ENCODE measurements at places on chromosomes 4 and X. TPM values are rescaled to one million over a fixed set of nuclear protein-coding genes. Genes with fewer than 3 reads are reported as not detected.

DNA sequence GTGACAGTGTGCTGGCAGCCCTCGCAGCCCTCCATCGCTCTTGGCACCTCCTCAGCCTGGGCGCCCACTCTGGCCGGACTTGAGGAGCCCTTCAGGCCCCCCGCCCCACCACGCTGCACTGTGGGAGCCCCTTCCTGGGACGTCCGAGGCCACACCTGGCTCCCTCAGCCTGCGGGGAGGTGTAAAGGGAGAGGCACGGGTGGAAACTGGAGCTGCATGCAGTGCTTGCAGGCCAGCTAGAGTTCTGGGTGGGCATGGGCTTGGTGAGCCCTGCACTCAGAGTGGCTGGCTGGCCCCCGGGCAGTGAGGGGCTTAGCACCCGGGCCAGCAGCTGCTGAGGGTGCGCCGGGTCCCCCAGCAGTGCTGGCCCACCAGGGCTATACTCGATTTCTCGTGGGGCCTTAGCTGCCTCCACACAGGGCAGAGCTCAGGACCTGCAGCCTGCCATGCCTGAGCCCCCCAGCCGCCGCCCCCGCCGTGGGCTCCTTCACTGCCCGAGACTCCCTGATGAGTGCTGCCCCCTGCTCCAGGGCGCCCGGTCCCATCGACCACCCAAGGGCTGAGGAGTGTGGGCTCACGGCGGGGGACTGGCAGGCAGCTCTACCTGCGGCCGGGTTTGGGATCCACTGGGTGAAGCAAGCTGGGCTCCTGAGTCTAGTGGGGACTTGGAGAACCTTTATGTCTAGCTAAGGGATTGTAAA lies 1672.7 kb upstream of the PCDH7 start:
- no peak overlapping the region for H3K4me3 ChIP-seq
- H3K27me3 ChIP-seq = no peaks in the 10 kb centered on the region
- H3K4me1 ChIP-seq = no peaks in the 10 kb centered on the region
- H3K27ac ChIP-seq = no peak overlapping the region
- no peaks in the 10 kb centered on the region for H3K36me3 ChIP-seq

DNA sequence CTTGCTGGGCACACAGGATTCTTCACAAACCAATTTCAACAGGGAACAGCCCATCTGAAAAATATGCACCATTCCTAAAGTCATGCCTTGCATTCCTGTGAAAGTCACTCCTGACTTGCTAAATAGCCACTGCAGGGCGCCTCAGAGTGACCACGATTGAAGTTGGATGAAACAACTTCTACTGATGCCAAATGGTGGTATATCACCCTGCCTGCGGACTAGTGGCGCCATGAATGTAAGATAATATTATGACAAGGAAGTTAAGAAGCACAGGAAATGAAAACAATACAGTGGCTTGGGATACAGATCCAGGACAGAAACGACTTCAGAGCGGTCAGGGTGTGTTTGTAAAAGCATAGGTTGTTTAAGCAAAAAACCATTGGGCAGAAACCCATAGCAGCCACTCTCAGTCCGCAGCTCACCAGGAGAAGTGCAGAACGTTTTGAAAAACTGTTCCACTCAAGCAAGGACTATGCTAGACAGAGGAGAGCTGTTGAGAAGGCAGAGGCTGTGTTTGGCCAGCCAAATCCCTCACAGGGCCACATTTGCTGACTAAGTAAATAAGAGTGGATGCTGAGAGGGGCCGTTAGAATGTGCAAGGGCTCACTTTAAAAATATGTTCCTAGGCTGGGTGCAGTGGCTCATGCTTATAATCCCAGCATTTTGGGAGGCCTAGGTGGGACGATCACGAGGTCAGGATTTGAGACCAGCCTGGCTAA lies 250.4 kb downstream of the PTTG2 start:
- no peaks in the 10 kb centered on the region for H3K36me3 ChIP-seq
- no peaks in the 10 kb centered on the region for H3K27me3 ChIP-seq
- peak overlapping the region; percentile 15 for H3K27ac ChIP-seq
- H3K4me1 ChIP-seq = no peaks in the 10 kb centered on the region
- no peak for DNase-seq

GRCh38 chrX:150982788-150983520 lies at the start of gene HMGB3:
Gene HMGB3, plus strand, starts transcription at chrX:150983335. Its CDS starts 2,265 bp downstream, at chrX:150985600.
- H3K4me1 ChIP-seq = peaks cover 4% of the 10 kb centered on the region
- peak; percentile 97 for DNase-seq
- H3K27ac ChIP-seq = no peak within 1 kb of the TSS

GRCh38 chrX:106899276-106899675 lies 3.9 kb downstream of the RIPPLY1 start:
- no peak for DNase-seq
- no peak overlapping the region for H3K27ac ChIP-seq
- no peak overlapping the region for H3K4me3 ChIP-seq
- peaks cover 12% of the 10 kb centered on the region for H3K27me3 ChIP-seq
- H3K4me1 ChIP-seq = peaks cover 5% of the 10 kb centered on the region
- no peaks in the 10 kb centered on the region for H3K36me3 ChIP-seq

DNA sequence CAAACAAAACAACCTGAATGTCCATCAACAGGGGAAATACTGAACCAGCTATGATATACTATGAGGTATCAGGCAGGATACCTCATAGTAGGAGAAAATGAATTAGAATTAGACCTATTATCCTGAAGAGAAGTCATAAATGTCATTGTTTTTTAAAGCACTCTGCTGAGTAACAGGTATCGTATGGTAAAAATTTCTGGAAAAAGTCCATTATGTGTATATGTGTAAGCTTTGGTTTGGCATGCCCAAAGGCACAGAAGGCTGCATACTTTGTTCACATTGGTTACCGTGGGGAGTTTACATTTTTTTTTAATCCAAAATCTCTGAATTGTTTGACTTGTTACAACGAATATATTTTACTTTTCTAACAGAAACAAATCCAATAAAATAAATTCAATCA lies 70.5 kb downstream of the RPS3A start:
- no peak for DNase-seq
- H3K27me3 ChIP-seq = no peaks in the 10 kb centered on the region
- H3K4me1 ChIP-seq = peaks cover 6% of the 10 kb centered on the region
- no peak overlapping the region for H3K27ac ChIP-seq
- peaks cover 10% of the 10 kb centered on the region for H3K36me3 ChIP-seq

DNA sequence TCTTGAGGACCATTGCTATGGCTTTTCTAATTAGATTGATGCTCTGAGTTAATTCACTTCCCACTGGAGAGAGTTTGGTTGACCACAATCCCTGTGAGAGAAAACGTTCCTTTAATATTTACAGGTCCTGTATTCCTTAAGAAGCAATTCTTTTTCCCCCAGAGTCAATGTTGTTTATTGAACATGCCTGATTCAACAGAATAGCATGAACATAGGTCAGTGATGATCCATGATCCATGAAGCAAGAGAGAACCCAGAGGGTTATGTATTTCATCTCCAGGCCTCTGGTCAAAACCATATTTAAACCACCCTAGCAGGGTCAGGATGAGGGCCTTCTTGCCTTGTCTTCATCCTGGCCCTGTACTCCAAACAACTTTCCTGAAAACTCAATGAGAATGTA lies 39.4 kb upstream of the EFHC2 start:
- peaks cover 3% of the 10 kb centered on the region for H3K27me3 ChIP-seq
- H3K4me1 ChIP-seq = no peaks in the 10 kb centered on the region

GRCh38 chr4:47907089-47907646 lies 7.2 kb downstream of the NFXL1 start:
- peaks cover 12% of the 10 kb centered on the region for H3K36me3 ChIP-seq
- H3K4me1 ChIP-seq = no peaks in the 10 kb centered on the region
- no peak overlapping the region for H3K4me3 ChIP-seq
- H3K27ac ChIP-seq = no peak overlapping the region
- DNase-seq = no peak
- no peaks in the 10 kb centered on the region for H3K27me3 ChIP-seq

DNA sequence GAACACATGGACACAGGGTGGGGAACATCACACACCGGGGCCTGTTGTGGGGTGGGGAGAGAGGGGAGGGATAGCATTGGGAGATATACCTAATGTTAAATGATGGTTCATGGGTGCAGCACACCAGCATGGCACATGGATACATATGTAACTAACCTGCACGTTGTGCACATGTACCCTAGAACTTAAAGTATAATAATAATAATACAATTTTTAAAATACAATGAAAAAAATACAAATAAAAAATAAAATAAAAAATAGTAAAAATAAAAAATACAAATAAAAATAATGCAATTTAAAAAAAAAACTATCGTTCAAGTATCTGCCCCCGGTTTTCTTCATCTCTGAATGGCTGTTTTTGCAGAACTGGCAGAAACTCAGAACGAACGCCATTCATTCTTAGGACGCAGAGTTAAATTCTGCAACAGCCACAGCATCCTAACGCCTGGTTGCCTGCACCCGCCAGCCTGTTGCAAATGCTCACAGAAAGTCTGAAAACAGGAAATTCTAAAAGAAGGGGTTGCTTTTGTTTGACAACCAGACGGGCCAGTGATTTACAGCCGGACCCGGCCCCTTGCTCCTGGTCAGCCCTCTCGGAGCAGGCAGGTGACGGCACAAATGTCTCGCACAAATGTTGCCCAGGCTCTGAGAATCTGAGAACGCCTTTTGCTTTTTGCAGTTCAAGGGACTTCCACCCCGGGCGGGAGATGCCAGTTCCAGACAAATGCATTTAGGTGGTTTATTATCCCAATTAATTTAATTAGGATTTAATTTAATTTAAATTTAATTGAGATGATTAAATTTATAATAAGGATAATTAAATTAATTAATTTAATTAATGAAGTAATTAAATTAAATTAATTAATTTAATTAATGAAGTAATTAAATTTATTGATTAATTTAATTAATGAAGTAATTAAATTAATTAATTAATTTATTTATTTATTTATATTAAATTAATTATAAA lies 47.8 kb downstream of the CRLF2 start:
- H3K4me1 ChIP-seq = peaks cover 4% of the 10 kb centered on the region
- no peak overlapping the region for H3K4me3 ChIP-seq
- DNase-seq = no peak
- no peaks in the 10 kb centered on the region for H3K27me3 ChIP-seq

GRCh38 chrX:119622356-119623232 lies 16.4 kb upstream of the NKRF start:
- peaks cover 4% of the 10 kb centered on the region for H3K4me1 ChIP-seq
- H3K27ac ChIP-seq = peak overlapping the region; percentile 75

DNA sequence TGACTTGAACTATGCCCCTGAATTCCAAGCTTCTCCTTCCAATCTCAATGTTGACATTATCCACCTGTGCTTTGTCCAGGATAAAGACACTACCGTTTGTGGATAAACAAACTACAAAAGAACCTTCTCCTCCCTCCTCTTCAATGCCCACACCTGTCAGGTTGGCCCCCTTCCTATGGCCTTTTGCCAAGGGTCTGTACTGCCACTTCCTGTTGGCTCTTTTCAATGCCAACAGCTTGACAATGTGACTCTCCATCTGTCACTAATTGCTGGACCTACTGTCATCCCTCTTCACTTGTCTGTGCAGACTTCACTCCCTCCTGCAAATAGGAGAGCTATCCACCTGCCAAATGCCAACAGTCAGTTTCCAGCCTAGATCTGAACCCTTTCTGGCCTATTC lies 35.8 kb upstream of the MID1 start:
- no peak for DNase-seq
- H3K4me1 ChIP-seq = no peaks in the 10 kb centered on the region
- H3K4me3 ChIP-seq = no peak overlapping the region
- H3K27ac ChIP-seq = no peak overlapping the region
- peaks cover 2% of the 10 kb centered on the region for H3K27me3 ChIP-seq
- no peaks in the 10 kb centered on the region for H3K36me3 ChIP-seq

DNA sequence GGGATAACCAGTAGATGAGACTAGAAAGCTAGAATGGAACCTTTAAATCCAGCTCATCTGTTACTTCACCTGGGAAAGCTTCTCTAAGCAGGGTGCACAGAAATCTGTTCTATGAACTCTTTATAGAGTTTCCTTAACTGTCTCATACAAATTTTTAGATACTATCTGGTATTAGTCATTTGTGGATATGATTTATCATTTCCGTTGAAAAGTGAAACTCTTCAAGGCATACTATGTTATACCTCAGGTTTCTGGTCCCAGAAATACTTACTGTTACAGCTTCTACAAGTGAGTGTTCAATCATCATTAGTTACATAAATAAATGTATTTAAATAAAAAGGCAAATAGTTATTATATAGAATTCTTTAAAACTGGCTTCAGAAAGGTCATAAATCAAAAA lies 298.3 kb upstream of the AGA start:
- no peaks in the 10 kb centered on the region for H3K36me3 ChIP-seq
- H3K4me3 ChIP-seq = no peak overlapping the region
- DNase-seq = no peak
- no peaks in the 10 kb centered on the region for H3K27me3 ChIP-seq
- no peak overlapping the region for H3K27ac ChIP-seq

- peak overlapping the region; percentile 28 for H3K4me3 ChIP-seq
- DNase-seq = peak; percentile 67
- H3K27me3 ChIP-seq = peaks cover 14% of the 10 kb centered on the region
- H3K36me3 ChIP-seq = no peaks in the 10 kb centered on the region
- H3K4me1 ChIP-seq = peaks cover 30% of the 10 kb centered on the region
- H3K27ac ChIP-seq = no peak overlapping the region
These were observed 1.7 kb downstream of the PPP2R2C start for GRCh38 chr4:6470502-6471306.

- no peak overlapping the region for H3K27ac ChIP-seq
- no peak overlapping the region for H3K4me3 ChIP-seq
- H3K4me1 ChIP-seq = no peaks in the 10 kb centered on the region
- no peak for DNase-seq
These were observed 74.7 kb upstream of the INTU start for GRCh38 chr4:127558088-127558487.

GRCh38 chrX:53435997-53436396 lies 1.8 kb upstream of the HSD17B10 start:
- peaks cover 14% of the 10 kb centered on the region for H3K36me3 ChIP-seq
- peaks cover 12% of the 10 kb centered on the region for H3K4me1 ChIP-seq
- no peak overlapping the region for H3K4me3 ChIP-seq
- H3K27ac ChIP-seq = no peak overlapping the region

- H3K27me3 ChIP-seq = no peaks in the 10 kb centered on the region
- no peak overlapping the region for H3K4me3 ChIP-seq
- no peaks in the 10 kb centered on the region for H3K4me1 ChIP-seq
- H3K36me3 ChIP-seq = no peaks in the 10 kb centered on the region
- no peak for DNase-seq
These were observed 239.3 kb downstream of the GRIA2 start for GRCh38 chr4:157459785-157460184.

GRCh38 chr4:139014371-139015268 lies 961 bp upstream of the NOCT start:
- peak; percentile 35 for DNase-seq
- peaks cover 13% of the 10 kb centered on the region for H3K4me1 ChIP-seq

DNA sequence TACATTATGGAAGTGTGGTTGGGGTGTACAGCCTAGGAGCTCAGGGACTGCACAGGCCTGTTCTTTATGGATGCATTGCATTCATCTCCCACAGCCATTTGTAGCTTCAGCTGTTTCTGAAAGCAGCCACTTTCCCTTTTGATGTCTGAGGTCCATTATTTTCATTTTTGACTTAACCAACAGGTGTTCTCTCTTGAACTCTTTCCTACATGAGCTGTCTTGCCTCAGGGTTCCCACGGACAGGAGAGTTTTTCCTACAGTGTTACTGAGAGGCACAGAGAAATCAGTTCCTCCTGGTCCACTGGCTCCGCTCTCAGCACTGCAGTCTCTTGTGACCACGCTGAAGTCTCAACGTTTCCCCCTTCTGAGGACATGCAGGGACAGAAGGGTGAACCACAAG lies 87.2 kb downstream of the RASL11B start:
- no peak overlapping the region for H3K27ac ChIP-seq
- no peaks in the 10 kb centered on the region for H3K27me3 ChIP-seq
- H3K4me1 ChIP-seq = peaks cover 6% of the 10 kb centered on the region
- DNase-seq = no peak
- H3K36me3 ChIP-seq = no peaks in the 10 kb centered on the region

DDX53 gene
- total RNA-seq = not detected

VCX2 gene
- not detected for total RNA-seq

MAGEC2 gene
- not detected for total RNA-seq

MAGEA9B gene
- total RNA-seq = not detected

ADAM29 gene
- 1.4 TPM for total RNA-seq

MID1 gene
- total RNA-seq = 11.9 TPM

ARHGEF38 gene
- 0.11 TPM for total RNA-seq
